ENCODE measurements at places on chromosomes 2 and 18.

- no peak for DNase-seq
Measured at GRCh38 chr2:1572638-1573037, 159.4 kb downstream of the TPO start.

DNA sequence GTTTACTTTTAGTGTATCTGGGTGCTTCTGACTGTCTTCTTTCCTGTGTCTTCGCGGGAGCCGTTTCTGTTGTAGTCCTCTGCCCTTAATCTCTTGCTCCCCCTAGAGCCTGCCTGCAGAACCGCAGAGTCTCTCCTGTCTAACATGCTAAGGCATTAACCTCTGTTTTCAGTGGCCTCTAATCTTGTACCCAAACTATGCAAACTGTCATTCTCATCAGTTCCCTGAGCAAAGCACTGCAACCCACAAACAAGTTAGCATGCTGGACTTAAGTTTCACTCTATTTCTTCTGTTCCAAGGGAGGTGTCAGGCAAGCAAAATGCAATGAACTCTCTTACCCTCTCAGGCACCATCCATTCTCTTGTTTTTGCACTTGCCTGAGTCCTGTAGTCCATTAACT, 138.4 kb downstream of the OTX1 start:
- DNase-seq, result peak; percentile 27

GRCh38 chr2:70887550-70888246, 48.0 kb upstream of the ATP6V1B1 start:
- DNase-seq, result no peak

GRCh38 chr2:165627470-165627869, 158.0 kb downstream of the CSRNP3 start:
- no peak for DNase-seq

DNA sequence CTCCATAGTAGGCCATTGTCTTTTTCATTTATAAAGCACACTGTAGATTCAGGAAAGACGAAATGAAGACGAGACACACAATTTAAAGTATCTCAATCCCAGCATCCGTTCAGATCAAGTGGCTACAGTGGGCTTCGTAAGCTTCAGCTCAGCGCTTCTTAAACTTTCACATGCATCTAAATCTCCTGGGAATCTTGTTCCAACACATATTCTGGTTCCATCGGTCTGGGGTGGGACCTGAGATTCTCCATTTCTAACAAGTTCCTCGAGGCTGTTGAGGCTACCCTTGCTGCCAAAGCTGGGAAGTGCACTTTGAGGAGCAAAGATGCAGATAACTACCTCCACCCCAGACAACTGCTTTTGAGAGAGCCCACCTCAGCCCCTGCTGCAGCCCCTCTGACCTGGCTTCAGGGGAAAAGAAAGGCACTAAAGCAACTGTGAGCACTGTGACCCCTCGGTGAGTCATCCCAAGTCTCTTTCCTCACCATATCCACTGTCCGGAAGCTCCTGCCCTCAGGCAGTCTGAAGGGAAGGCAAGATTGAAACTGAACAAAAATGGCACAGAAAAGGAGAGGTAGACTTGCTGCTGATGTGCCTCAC, 201.1 kb upstream of the FBXO11 start:
- no peak for DNase-seq

- no peak for DNase-seq
Measured at GRCh38 chr2:202632682-202633290, 2.0 kb upstream of the FAM117B start.

DNA sequence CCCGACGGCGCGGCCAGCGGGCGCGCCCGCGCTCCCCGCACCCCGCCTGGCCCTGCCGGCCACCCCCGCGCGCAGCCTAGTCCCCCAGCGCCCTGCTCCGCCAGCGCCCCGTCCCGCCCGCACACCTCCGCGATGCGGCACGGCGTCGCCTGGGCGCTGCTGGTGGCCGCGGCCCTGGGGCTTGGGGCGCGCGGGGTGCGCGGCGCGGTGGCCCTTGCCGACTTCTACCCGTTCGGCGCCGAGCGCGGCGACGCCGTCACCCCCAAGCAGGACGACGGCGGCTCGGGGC, 232 bp downstream of the SNED1 start:
- DNase-seq, result no peak

GRCh38 chr18:37012452-37012851, 183.5 kb downstream of the KIAA1328 start:
- no peak for DNase-seq

DNA sequence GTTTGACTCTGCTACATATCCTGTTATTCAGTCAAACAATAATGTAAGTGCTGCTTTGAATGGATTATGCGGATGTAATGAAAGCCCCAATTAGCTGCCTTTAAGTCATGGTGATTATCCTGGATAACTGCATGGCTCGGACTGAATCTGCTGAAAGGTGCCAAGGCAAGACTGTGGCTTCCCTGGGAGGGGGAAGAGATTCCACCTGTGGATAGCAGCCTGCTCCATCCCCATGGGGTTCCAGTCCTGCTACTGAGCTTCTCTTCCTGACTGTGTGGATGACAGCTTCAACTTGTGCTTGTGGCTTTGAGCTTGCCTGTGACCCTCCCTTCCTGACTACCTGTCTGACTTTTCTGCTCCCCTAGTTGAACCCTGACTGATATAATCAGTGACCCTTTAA, 540.0 kb upstream of the GYPC start:
- DNase-seq, result no peak

DNA sequence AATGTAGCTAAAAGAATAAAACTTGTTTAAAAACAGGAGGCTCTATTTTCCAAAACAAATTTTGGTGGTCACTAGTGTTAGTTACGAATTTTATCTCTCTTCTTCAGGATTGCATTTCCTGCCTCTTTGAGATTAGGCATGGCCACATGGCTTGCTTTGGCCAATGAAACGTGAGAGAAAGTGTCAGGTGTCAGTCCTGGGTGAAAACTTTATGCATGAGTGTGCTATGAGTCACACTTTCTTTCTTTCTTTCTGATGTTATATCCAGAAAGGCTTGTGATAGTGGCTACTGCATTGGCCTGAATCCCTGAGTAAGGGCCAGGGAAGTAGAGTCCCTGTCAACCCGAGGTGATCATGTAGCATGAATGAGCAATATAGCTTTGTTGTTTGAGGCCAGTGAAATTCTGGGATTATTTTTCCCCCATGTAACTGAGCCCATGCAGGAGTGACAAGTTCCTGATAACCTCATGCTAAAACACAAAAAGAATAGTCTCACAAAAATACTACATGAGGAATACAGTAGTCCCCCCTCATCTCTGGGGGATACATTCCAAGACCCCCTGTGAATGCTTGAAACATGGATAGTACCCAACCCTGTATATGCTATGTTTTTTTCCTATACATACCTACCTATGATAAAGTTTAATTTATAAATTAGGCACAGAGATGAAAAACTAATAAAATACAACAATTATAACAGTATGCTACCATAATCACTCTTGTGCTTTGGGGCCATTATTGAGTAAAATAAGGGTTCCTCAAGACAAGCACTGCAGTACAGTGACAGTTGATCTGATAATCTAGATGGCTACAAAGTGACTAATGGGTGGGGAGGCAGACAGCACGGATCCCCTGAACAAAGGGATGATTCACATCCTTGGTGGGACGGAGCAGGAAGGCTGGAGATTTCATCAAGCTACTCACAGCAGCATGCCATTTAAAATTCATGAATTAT, 109.5 kb downstream of the CDC42EP3 start:
- no peak for DNase-seq

GRCh38 chr18:6553234-6553900, 138.7 kb upstream of the L3MBTL4 start:
- DNase-seq, result no peak

- DNase-seq, result peak; percentile 57
Measured at GRCh38 chr18:6521803-6522418, 107.2 kb upstream of the L3MBTL4 start.

GRCh38 chr2:198630384-198630783, 826.0 kb downstream of the PLCL1 start:
- no peak for DNase-seq

GRCh38 chr18:10099539-10100140, 185.8 kb downstream of the VAPA start:
- no peak for DNase-seq

- no peak for DNase-seq
Measured at GRCh38 chr18:7645756-7646155, 78.6 kb downstream of the PTPRM start.

DNA sequence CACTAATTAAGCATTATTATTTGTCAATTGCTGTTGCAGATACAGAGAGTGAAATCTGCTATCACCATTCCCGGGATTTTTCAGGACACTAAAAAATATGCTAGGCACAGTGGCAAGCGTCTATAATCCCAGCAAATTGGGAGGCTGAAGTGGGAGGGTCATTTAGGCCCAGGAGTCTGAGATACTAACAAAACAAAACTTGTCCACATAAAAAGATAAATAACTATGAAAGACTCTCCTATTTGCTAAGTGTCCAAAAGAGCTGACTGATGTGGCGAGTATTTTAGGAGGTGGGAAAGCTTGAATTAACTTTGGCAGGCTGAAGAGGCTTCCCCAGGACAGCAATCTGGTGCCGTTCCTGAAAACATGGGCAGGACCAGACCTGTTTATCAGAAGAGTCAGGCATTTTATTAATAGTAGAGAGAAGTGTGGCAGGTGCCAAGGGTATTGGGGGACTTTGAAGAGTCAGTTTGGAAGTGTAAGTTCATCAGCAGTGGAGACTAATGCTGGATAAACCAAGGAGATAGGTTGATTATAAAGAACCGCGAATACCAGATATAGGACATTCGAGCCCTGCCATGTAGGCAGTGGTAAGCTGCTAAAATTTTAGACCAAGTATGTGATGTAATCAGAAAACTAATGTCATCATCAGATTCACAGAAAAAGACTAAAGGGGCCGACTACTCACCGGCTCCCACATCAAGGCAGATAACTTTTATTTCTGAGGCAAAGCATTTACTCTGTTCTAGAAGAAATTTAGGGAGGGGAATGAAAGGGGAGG, 201.8 kb downstream of the EPHA4 start:
- DNase-seq, result no peak

- DNase-seq, result no peak
Measured at GRCh38 chr18:71471963-71472725, 1072.0 kb downstream of the CBLN2 start.

GRCh38 chr2:8238521-8239230, 443.2 kb upstream of the ID2 start:
- DNase-seq, result no peak

- DNase-seq, result no peak
Measured at GRCh38 chr2:9656270-9656766, 25.5 kb upstream of the YWHAQ start.

GRCh38 chr2:206361407-206362045, 81.8 kb upstream of the ADAM23 start:
- DNase-seq, result no peak

- no peak for DNase-seq
Measured at GRCh38 chr18:41938445-41938844, 16.6 kb upstream of the PIK3C3 start.

- DNase-seq, result no peak
Measured at GRCh38 chr2:26300234-26300925, 45.6 kb upstream of the SELENOI start.

GRCh38 chr2:181907635-181908034, 16.1 kb downstream of the ITPRID2 start:
- no peak for DNase-seq

DNA sequence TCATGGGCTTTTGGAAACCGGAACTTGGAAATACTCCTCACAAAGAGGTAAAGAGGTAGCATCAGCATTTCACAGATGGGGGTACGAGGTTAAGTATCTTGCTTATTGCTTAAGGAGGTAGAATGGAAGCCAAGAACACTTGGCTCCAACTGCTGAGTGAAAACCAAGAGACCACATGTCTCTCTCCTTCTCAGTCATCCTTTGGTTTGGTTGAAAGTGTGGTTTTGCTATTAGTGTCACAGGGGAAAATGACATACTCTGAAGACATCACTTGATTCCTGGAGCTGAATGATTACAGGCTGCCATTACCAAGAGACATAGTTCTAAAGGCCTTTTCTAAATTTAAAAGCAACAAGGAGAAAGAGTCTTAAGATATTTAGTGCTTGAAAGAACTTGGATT, 41.5 kb downstream of the ANTXR1 start:
- no peak for DNase-seq

DNA sequence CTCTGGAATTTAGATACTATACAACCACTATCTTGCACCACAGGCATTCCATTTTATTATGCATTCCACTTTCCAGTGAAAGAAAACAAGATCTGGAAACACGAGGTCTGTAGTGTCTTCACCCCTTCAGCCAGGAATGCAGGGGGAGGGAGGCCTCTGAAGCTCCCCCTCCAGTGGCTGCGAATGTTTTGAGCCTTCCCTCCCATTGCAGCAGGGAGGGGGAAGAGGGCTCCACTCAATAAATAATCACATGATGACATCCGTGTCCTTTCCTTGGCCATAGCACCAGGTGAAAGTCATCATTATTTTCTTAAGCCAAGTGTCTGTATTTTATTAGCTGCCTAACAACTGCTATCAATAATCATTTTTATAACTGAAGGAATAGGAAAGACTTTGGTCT, 38.6 kb downstream of the ALPK2 start:
- no peak for DNase-seq

GRCh38 chr18:60020107-60020925, 120.5 kb downstream of the PMAIP1 start:
- DNase-seq, result no peak

GRCh38 chr2:197265924-197266323, 44.7 kb downstream of the ANKRD44 start:
- no peak for DNase-seq

DNA sequence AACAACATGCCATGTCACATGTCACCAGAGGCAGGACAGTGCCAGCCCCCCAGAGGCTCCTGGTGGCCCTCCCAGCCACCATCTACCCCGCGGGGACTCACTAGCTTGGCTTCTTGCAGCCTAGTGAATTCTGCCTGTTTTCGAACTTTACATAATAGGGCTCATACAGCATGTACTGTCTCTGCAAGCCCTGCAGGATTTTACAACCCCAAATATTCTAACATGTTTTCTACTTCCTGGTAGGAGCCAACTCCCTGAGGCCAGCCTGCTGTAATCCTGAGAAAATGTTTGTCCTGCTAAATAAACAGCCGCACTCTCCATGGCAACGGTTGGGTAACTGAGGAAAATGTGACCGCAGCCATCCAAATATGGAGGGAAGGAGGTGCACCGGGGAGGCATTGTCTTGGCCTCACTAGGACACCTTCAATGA, 2.7 kb downstream of the PER2 start:
- no peak for DNase-seq

GRCh38 chr2:3001615-3002560, 375.7 kb downstream of the EIPR1 start:
- peak; percentile 4 for DNase-seq

- DNase-seq, result no peak
Measured at GRCh38 chr2:46032161-46032813, 264.9 kb upstream of the EPAS1 start.

DNA sequence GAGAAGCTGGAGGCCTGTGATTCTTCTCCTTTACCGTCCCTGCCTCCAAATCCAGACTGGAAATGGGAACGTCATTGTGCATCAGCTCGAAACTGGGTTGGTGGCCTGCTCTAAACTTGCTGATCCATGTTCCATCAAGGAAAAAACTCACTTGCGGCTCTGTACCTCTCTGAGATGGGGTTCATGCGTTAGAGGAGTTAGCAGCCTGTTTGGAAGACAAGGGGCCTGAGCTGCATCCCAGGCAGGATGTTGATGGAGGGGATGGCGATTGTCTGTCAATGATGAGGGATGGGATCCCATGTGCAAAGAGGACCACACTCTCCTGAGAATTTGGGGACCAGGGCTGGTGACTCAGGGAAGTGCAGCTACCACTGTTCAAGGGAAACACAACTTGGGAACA, 26.0 kb downstream of the TWIST2 start:
- no peak for DNase-seq
